ENCODE measurements at places on chromosomes 5 and 9.

- DNase-seq: peak; percentile 20
These were observed 24.3 kb upstream of the ENHO start for GRCh38 chr9:34546834-34547827.

GRCh38 chr5:92313385-92313784 lies 930.3 kb upstream of the ARRDC3 start:
- DNase-seq: no peak

GRCh38 chr5:122195802-122196394 lies 66.6 kb downstream of the ZNF474 start:
- no peak for DNase-seq

GRCh38 chr5:73451224-73452130 lies 2.9 kb upstream of the FOXD1 start:
- peak; percentile 27 for DNase-seq

DNA sequence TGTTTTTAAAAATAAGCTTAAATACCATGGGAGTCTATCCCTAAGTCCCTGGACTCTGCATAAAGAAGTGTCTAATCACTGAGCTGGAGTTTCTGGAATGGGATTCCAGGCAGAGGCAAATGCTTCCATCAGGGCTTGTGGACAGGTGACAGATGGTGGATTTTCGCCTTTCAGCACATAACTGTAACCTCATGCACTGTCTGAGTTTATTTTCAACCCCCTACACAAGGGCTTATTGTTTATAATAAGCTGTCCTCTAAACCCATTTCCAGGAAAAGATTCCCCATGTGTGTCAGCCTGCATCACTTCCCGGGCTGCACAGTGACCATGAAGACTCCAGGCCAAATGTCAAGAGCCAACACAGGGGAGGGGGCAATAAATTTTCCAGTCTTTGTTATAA lies 264.0 kb downstream of the PIK3R1 start:
- DNase-seq: no peak

GRCh38 chr5:78497573-78498533 lies 137.4 kb downstream of the SCAMP1 start:
- DNase-seq: no peak

GRCh38 chr5:140114341-140115185 lies 654 bp downstream of the PURA start:
- no peak for DNase-seq

DNA sequence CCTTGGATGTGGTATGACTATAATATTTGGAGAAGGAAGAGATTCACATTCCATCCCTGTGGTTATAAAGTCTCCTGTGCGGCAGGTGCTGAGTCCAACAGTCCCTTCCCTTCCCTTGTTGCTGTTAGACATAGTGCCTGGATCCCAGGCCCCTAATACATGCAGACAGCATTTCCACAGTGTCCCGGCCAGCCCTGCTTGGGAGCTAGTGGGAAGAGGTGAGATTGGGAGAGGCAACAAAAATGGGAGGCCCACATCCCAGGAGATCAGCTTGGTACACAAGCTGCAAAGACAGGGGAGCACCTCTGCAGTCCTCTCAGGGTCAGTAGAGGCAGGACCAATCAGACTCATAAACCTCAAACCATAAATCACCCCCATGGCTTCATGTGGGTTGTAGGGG lies 3.3 kb upstream of the NEURL1B start:
- no peak for DNase-seq

DNA sequence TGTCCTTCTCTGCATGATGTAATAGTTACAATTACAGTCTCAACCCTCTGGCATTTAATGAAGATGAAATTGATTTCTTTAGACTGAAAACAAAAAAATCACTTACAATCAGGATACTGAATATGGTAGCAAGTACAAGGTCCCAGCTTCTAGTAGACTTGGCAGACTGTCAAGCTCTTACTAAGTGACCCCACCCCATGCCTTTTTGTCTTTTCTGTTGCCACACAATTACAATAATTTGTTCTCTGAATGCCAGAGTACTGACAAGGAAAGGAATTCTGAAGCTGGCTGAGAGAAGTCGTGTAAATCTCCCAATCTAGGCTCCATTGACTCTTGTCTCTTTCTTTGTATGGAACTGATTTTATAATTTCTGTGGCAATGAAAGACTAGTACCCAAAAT lies 154.2 kb downstream of the TMC1 start:
- DNase-seq: no peak

GRCh38 chr5:77035950-77036349 lies 5.7 kb downstream of the AGGF1 start:
- no peak for DNase-seq

GRCh38 chr9:1709347-1709746 lies 305.8 kb upstream of the SMARCA2 start:
- no peak for DNase-seq

- no peak for DNase-seq
These were observed 1263.3 kb upstream of the CDH9 start for GRCh38 chr5:28301712-28302111.

DNA sequence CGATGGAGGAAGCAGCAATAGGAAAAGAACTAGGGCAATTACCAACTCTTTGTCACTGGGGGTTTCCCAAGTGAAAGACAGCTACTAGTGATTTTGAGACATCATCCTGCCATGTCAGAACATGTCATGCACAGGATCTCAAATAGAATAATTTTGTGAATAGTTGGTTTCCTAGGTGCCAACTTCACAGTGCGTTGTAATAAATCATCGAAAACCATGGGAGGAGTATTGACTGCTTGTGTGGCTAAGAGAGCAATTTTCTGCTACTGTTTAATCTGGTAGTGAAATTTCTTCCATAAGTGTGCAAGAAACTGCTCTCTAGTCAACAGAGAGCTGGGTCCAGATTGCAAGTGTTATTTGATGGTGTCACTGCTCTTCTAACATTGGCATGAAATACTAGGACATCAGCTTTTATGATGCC lies 168.6 kb downstream of the NNT start:
- DNase-seq: no peak

- no peak for DNase-seq
These were observed 240.4 kb downstream of the IRX2 start for GRCh38 chr5:2511126-2511525.

DNA sequence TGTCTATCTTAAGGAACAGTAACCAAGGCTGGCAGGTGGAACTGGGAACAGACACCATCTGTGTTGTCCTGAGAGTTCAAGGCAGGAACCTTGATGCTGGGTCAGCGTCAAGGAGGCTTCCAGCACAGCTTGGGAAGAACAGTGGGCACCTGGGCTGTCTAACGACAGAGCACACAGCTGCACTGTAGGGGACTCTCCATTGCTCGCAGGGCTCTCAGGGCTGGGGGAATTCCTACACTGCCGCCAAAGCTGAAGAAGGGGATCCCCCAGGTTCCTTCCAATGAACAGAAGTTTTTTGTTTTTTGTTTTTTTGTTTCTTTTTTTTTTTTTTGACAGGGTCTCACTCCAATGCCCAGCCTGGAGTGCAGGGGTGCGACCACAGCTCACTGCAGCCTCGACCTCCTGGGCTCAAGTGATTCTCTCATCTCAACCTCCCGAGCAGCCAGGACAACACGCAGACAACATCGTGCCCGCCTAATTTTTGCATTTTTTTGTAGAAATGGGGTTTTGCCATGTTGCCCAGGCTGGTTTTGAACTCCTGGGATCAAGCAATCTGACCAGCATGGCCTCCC lies 81.9 kb downstream of the PTPN3 start:
- DNase-seq: no peak

- no peak for DNase-seq
These were observed 257.8 kb downstream of the GOLPH3 start for GRCh38 chr5:31916327-31916726.

- no peak for DNase-seq
These were observed 39.0 kb downstream of the ITK start for GRCh38 chr5:157219491-157220271.

DNA sequence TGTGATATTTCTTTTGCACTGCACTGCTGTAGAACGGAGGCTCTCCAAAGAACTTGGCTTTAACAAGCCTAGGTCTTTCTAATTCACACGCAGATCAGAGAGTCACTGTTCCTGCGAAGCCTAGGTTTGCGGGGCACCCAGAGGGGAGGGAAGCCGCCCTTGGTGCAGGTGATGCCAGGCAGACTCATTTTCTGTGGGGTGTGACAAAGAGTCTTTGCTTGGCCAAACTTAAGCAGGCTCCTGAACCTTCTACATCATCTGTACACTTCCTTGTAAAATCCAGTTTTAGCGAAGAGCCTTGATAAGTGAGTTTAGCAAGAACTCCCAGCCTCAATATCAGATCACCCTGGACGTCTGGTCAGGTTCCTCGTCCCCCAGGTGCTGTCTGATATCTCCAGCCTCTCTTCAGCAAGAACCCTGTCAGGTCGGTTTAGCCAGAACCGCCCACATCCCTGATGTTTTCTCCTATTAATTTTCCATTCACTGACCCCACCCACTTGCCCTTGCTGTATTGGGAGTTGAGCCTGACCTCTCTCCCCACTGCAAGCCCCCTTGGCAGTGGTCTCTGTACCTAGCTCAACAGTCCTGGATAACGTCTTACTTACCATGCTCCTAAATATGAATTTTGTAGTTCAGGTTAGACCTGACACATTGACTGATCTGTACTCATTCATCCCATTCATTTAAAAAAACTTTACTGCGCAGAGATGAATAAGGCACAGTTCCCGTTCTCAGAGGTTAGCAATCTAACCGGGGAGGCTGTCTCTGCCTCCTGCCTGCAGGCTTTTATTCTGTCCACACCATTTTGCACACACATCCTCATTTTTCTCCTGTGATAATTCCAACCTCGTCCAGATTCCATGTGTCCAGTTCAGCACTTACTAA lies 880 bp upstream of the UBAC1 start:
- DNase-seq: no peak

DNA sequence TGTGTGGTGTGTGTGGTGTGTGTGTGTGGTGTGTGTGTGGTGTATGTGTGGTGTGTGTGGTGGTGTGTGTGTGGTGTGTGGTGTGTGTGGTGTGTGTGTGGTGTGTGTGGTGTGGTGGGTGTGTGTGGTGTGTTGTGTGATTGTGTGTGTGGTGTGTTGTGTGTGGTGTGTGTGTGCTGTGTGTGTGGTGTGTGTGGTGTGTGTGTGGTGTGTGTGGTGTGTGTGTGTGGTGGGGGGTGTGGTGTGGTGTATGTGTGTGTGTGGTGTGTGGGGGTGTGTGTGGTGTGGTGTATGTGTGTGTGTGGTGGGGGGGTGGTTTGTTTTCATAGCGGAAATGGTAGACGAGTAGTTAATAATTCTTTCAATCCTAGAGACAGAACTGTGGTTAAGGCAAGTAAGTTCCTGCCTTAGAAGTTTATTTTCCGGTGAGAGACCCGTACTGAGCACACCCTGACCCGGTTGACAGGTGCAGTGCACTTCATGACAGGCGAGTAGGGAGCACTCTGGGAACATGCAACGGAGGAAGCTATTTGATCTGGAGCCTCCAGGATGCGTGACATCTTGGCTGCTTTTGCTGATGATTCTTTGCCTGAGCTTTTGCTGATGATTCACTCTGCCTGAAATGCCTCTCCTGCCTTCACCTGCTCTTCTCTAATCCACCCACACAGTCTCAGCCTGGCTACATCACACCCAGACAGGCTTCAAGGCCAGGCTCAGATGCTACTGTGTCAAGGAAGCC lies 21.7 kb upstream of the FAT2 start:
- DNase-seq: peak; percentile 16

DNA sequence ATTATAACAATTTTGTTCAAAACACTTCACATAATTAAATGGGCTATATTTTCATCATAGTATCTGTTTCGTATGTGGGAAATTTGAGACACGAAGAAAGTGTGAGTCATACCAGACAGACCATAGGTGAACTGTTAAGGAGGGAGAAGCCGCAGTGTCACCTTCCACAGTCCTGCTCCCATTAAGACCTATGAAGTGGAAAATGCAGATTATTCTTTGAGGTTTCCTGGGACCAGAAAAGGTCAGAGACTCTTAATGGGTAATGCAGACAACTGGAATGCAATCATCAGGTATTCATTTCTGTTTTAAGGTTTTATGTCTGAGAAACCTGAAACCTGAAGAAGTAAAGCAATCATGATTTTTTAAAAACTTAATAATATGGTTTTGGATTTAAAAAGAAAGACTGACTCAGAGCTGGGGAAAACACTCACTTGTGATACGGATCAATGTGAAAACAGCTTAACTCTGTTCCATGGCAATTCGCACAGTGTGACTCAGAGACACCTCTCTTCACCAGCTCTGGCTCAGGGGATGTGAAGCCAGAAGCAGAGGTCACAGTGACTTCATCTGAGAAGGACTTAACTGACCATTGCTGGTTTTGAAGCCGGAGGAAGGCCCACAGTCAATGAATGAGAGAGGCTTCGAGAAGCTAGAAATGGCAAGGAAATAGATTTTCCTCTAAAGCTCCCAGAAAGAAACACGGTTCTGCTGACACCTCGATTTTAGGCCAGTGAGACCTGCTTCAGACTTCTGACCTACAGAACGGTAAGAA lies 17.2 kb upstream of the GCNT1 start:
- DNase-seq: no peak

DNA sequence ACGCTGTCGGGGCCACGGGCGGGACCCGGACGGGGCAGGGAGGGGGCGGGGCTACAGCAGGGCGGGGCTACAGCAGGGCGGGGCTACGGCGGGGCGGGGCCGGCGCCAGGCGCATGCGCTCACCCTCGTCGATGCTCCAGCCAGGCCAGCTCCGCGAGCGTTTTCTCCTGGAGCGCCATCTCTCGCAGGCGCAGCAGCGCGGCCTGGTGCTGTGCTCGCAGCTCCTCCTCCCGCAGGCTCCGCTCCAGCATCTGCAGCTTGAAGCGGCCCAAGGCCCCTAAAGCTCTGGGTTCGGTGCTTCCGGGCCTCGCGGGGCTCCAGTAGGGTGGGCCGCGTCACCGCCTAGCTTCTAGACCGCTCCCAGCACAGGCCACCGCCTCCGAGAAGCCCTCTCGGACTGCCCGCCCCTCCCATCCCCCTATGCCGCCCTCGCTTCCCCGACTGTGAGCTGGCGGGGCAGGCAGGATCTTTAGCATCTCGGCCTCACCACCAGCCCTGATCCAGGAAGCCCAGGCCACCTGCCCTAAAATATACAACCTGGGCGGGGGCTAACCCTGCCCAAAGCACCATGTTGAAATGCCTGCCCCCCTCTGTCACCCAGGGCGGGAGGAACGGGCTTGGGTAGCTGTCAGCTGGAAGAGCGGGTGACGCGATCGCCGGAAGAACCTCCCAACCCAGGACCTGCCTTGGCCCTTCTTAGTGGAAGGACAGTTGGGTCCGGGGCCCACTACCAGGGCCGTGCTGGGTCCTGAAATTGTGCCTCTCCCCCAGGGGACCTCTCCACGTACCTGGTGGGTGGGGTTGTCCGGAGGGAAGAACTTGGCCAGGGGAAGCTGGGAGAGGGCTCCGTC lies 21.9 kb upstream of the QSOX2 start:
- DNase-seq: peak; percentile 77

- DNase-seq: no peak
These were observed 76.0 kb downstream of the FCHO2 start for GRCh38 chr5:73031839-73032238.

DNA sequence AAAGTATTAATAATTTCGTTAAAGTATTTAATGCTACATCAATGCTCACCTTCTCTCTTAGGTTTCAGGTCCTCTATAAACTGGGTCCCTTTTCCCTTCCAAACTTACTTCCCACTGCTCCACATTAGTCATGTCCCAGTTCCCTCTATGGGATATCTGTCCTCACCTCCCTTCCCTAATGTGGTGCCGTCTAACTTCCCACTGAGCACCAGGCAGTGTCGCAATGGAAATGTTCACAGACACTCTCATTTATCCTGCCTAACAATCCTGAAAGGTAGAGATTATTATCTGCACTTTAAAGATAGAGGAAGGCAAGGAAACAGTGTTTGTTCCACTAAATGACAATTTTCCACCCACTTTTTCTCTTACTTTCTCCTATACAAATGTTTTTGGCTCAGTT lies 329.7 kb downstream of the CWC27 start:
- no peak for DNase-seq
